Activated CD4-positive, alpha-beta T cell treated with anti-CD3 and anti-CD28 coated beads for 24 hours (primary cell): ENCODE measurements at places on chromosomes 16 and 17.

GRCh38 chr16:86794216-86794864 is 216.0 kb downstream of the FOXL1 start:
- no peak for DNase-seq

DNA sequence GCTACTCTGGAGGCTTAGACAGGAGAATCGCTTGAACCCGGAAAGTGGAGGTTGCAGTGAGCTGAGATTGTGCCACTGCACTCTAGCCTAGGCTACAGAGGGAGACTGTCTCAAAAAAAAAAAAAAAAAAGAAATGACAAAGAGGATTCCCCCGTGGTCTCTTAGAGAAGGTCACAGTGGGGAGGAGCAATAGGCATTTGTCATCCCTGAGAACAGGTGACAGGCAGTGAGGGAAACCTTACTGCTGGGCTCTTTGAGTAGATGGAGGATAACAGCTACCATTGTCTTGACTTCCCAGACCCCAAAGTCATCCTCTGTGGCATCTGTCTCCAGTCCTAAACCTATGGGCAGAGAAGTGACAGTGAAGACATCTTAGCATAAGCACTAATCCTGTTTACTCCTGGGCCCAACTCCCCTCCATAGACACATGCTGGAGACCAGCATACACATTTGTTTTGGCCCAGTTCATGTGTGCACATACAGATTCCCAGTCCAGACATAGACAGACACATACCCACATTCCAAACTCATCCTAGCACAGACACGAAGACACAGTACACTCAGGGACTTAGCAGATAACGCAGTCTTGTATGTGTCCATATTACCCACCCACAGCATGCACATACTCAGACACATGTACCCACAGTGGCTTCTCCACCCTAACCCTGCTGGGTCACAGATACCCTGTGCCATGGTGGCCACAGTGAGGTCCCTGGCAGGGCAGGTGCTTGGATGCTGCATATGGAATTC is 2.7 kb downstream of the ESRP2 start:
- DNase-seq: no peak

DNA sequence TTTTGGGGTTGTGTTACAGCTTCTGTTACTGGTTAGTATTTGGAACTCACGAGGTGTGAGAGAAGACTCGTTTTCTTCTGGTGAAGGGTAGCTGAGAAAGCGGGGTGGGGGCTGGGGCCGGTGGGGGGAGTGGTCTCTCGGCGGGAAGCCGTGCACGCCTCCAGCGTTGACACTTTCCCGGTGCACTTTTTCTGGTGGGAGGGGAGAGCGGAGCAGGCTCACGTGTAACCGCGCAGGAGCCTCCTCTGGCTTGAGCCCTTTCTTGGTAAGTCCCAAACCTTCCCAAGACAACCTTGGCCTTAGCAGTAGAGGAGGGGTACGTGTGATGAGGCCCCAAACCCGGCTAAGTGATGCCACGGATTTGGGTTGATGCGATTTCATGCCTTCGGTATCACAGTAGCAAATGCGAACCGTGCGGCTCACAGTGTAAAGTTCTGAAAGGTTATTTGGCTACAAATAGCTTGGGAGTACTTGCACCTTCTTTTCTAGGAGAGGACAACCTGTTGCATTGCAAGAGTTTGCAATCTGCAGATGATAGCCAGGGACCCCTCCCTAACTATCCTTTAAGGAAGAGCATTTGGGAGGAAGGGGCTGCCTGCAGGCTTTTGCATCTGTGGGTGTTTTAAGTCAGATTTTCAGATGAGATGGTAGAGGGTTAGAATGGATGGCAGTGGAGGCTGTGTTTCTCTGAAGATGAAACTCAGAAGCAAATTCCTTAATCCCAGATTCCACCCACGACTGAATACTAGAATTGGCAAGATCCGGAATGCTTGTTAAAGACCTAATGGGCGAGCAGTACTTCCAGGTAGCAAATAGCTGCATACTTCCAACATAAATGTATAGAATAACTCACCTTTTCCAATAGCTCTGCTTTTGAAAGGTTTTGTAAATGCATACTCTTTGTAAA is 1.5 kb downstream of the HLF start:
- no peak for DNase-seq

- no peak for DNase-seq
These were observed 17.2 kb upstream of the RBFOX3 start for GRCh38 chr17:79627766-79628690.

GRCh38 chr17:70158180-70158579 is 11.2 kb upstream of the KCNJ2 start:
- no peak for DNase-seq

DNA sequence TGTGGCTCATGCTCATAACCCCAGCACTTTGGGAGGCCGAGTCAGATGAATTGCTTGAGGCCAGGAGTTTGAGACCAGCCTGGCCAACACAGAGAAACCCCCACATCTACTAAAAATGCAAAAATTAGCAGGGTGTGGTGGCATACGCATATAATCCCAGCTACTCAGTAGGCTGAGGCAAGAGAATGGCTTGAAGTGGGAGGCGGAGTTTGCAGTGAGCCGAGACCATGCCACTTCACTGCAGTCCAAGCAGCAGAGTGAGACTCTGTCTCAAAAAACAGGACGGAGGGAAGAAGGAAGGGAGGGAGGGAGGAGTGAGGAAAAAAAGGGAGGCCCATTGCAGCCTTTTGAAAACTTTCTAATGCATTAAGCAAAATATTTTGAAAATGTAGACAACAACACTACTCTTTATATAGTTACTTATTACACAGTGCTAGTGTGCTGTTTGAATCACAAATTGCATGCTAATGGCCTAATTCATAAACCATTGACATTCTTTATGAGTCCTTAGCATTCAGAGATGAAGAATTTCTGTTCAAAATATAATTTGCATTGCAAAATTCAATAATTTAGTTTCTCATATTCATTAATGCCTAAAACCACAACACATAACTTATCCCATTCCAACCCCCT is 59.4 kb downstream of the TMEM114 start:
- no peak for DNase-seq

GRCh38 chr16:48950184-48950583 is 331.5 kb downstream of the CBLN1 start:
- no peak for DNase-seq

GRCh38 chr16:29790949-29791844 is 646 bp downstream of the KIF22 start:
- no peak for DNase-seq

GRCh38 chr16:85782451-85782850 is 16.9 kb downstream of the EMC8 start:
- DNase-seq: no peak

DNA sequence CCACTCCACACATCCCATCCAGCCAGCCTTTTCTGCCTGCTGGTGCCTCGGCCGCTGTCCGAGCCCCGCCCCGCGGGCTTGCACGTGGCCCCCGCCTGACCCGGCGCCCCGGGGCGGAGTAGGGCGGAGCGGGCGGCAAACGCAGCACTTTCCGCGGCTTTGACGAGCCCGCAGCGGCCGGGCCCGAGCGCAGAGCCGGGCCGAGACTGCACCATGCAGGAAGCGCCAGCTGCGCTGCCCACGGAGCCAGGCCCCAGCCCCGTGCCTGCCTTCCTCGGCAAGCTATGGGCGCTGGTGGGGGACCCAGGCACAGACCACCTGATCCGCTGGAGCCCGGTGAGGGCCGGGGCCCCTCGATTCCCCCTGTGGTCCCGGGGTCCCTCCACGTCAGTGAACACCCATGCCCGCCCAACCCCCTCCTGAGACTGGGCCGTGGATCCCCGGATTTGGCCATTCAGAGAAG is at the start of gene HSF4:
HSF4 (plus strand) TSS at position 147 of the 463 bp plus-strand sequence; CDS start at position 214, 67 bp downstream.
- DNase-seq: no peak

DNA sequence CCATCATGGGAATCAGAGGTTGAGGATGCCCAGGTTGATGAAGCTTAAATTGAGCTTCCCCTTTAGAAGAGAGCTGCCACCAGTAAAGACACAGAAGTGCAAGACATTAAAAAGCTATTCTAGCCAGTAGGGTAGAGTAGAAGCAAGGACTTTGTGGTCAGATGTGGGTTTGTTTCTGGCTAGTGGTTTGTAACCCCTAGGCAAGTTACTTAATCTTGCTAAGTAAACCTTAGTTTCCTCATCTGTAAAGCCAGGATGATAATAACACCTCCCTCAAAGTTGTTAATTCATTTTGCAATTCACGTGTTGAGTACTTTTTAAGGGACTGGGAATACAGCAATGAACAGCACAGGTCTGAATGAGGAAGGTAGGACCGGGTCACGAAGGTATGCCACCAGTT is 3.6 kb downstream of the SNTB2 start:
- DNase-seq: no peak

DNA sequence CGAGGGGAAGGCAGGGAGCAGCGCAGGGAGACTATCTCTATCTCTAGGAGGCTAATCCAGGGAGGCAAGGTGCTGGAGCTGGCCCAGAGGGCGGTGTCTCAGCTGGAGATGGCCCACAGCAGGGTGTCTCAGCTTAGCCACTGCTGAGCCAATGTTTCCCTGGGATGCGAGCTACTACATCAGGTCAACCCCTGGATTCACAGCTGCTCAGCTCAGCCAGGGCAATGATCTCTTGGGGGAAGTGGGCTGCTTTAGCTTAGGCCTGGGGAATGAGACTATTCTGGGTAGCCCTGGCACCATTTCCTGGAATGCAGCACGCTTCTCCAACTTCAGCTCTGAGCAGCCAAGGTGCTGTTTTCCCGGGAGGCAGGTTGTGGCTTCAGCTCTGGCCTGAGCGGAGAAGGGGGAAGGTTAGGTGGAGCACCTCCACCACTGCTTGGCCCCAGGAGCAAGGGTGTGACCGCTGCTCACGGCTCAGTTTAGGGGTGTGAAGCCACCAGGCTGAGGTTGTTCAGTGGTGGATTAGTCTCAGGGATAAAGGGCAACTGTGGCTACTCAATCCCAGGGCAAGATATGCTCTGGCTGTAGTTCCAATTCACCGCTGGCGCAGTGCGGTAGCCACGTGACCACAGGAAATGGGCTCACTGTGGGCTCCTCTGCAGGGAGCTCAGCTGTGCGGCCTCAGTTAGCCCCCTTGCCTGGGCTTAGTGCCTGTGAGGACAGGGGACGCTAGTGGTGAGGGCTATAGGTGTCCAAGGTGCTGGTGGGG is 5.2 kb upstream of the PRSS21 start:
- no peak for DNase-seq

- no peak for DNase-seq
These were observed 158.1 kb upstream of the CIBAR2 start for GRCh38 chr16:85270374-85270773.

- no peak for DNase-seq
These were observed 22.1 kb upstream of the IL17C start for GRCh38 chr16:88616320-88616719.

DNA sequence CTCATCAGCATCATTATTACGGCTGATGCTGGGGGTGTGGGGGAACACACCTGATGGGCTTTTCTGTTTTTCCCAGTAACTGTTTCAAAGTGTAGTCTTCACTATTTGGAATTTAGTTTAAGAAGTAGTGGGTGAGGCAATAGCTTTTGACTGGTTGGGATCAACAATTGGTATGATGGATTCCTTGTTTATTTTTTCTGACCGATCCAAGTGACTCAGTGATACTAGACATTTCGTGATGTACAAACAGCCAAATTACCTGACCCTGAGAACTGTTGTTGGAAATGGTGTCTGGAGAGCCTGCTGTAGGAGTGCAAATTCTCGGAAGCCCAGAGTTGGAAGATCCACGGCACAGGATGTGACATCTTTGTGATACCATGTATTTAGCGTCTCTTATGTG is 204.2 kb downstream of the PRKCA start:
- DNase-seq: no peak

DNA sequence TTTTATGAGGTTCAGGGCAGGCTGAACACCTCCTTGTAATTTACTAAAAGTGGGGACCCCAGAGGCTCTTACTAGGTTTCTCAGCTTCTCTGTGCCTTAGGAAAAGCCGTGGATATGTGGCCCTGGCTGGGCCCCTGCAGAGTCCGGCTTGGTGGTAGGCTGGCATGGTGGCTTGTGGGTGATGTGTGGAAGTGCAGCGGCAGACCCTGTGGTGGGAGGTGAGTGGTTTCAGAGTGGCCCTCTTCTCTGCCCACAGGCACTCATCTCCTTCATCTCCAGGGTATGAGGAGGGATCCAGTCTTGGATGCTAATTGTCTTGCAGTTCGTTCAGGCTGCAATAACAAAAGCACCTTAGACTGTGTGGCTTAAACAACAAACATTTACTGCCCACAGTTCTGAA is 58.9 kb downstream of the ASIC2 start:
- no peak for DNase-seq

DNA sequence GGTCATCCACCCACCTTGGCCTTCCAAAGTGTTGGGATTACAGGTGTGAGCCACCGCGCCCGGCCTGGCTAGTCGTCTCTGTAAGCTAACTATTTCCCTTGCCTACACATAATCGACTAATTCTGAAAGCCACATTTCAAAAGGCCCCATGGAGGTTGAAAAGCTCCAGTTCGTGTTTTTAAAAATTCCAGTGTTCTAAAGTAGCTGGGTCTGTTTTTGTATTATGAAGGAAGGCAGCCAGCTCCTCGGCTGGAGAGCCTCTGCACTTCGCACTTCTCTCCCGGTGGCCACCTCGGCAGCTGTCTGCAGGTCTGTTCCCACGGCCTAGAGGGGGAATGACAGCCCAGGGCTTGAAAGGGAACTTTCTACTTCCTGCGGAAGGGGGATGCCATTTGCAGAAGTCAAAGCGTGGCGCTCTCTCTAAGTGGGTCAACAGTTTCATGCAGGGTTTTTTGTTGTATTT is 16.9 kb downstream of the HASPIN start:
- DNase-seq: no peak

- no peak for DNase-seq
These were observed 55.6 kb downstream of the USP43 start for GRCh38 chr17:9700754-9701476.

DNA sequence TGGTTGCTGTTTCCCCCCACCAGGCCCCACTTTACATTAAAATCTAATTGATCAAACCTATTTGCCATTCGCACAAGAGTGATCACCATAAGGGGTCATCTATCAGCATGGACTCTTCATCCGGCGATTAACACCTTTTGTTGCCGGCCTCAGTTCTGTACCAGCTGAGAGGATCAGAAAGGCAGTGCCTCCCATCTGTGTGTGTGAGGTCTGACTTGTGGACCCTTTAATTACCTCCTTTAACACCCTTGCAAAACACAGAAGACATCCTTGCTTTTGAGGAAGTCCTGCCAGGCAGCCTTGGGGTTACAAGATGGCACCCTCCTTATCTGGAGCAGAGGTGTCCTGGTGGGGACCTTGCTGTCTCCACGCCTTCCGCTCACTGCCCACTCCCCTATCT is 77.2 kb upstream of the IRX3 start:
- no peak for DNase-seq

DNA sequence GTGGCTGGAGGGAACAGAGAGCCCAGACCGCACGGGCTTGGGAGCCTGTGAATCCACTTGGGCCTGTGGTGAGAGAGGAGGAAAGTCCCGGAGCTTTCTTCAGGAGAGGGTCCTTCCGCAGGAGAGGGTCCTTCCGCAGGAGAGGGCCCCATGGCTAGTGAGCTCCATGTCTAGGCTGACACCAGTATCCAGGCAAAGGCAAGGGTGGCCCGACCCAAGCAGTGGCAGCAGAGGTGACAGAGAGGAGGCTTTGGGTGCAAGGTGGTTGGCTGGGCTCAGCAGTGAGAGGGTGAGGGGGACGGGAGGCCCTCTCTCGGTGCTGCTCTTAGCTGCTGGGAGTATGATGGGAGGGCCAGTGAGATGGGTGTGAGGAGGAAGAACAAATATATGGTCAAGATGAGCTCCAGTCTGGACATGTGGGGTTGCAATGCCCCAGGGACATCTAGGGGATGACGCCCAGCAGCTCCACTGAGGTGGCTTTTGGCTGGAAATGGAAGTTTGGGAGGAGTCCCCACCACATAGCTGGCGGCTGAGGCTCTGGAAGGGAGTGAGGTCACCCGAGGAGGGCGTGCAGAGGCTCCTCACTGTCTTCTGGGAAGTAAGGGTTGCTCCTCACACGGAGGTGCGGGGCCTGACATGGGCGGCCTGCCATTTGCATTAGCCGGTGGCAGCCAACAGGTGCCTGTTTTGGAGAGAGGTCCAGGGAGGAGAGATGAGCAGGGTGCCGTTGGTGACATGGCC is 2.3 kb upstream of the HSD3B7 start:
- no peak for DNase-seq
